ENCODE measurements at places on chromosomes 7 and 10.
A peak's percentile ranks its signal among the peaks of the same experiment; 100 is the strongest.

DNA sequence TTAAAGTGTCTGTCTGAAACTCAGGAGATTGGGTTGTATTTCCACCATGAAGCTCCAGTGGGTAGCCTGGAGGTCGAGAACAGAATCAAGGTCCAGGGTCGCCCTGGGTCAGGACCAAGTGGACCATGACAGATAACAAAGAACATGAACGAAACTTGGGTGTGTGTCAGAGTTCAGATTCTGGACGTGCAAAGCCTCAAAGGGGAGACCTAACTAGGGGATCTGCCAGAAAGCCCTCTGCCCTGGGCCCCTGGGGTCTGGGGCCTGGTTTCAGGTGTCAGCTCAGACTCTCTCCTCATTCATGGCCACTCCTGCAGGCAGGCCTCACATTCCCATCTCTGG, 1.6 kb downstream of the RASSF4 start:
- no peak for DNase-seq

- DNase-seq, result no peak
Observed at GRCh38 chr10:74078037-74078436, 72.6 kb downstream of the AP3M1 start.

- DNase-seq, result peak; percentile 35
Observed at GRCh38 chr10:126504063-126504760, 115.9 kb upstream of the ADAM12 start.

DNA sequence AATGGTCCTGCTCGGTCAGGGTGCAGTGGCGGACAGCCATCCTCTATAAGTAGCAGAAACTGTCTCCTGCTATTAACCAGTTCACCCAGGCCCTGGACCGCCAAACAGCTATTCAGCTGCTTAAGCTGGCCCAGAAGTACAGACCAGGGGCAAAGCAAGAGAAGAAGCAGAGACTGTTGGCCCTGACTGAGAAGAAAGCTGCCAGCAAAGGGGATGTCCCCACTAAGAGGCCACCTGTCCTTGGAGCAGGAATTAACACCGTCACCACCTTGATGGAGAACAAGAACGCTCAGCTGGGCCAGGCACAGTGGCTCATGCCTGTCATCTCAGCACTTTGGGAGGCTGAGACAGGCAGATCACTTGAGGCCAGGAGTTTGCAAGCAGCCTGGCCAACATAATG, 5.6 kb upstream of the NSUN5 start:
- no peak for DNase-seq

DNA sequence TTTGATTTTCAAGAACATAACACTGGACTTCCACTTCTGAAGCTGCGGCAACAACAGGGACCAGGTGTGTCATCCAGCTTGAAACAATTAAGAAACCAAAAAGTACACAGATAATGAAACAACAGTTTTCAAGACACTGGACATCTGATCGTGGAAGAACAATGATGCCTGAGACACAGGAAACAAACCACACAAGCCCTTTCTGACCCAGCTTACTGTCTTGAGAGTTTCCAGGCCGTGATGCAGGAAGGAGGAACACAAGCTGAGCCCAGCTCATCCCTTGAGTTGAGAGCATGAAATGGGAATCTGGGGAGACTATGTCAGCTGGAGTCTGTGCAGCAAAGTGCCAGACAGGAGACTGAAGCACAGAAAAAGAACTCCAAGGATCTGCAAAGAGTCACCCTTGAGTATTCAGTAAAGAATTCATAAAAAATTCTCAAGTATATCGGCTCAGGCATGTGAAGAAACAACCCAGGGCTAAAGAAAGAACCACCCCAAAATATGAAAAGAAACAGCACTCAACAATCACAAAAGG, 91.6 kb downstream of the RNF32 start:
- no peak for DNase-seq

- no peak for DNase-seq
Observed at GRCh38 chr10:5023177-5023805, 19.6 kb upstream of the AKR1C2 start.
